GM23338 (cell line): ENCODE measurements at places on chromosomes 16 and 17.

- DNase-seq: peak; percentile 86
These were observed 6.6 kb downstream of the NEUROD2 start for GRCh38 chr17:39600997-39601597.

DNA sequence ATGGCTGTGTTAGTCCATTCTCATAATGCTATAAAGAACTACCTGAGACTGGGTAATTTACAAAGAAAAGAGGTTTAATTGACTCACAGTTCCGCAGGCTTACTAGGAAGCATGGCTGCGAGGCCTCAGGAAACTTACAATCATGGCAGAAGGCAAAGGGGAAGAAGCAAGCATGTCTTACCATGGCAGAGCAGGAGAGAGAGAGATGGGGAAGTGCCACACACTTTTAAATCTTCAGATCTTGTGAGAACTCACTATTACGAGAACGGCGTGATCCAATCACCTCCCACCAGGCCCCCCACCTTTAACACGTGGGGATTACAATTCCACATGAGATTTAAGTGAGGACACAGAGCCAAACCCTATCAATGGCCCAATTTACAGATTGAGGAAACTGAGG is 96.5 kb downstream of the SDK2 start:
- DNase-seq: no peak

- DNase-seq: no peak
These were observed 469.3 kb downstream of the CDH13 start for GRCh38 chr16:83095941-83096692.

DNA sequence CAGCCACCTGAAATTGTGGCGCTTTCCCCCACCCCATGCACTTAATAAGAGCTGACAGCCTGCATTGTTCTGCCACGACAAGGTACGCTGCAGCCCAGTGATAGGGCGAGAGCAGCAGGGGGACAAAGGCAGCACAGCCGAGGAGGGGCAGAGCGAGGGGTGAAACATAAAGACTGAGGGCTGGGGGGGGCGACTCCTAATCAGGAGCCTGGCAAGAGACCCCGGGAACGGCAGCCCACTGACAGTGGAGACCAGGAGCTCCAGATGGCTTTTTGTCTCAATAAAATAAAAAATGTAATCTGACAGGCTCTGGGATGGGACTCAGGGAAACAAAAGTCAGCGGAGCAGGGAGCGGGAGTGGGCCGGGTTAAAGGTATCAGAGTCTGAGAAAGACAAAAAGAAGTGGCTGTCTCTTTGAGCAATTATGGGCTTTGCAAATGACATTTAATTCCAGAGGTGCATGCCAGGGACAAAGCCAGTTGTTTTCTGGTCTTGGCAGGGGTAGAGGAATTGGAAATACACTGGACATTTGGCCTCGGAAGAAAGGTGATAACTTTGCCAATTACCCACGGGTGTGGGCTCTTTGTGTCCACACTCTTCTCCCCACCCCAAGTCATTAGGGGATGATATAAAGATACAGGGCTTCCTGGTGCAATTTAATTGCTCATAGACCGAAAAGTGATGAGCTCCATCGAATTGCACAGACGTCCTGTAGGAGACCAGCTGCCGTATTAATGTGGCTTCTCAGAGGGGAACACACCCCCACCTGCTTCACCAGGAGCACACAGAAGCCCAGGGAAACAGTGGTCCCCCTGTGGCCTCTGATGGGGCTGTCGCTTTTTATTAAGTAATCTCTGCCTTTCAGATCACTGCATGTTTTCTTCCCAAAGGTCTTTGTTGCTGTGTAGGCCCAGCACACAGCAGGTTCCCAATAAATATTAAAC is 17.6 kb upstream of the CCDC182 start:
- peak; percentile 43 for DNase-seq

DNA sequence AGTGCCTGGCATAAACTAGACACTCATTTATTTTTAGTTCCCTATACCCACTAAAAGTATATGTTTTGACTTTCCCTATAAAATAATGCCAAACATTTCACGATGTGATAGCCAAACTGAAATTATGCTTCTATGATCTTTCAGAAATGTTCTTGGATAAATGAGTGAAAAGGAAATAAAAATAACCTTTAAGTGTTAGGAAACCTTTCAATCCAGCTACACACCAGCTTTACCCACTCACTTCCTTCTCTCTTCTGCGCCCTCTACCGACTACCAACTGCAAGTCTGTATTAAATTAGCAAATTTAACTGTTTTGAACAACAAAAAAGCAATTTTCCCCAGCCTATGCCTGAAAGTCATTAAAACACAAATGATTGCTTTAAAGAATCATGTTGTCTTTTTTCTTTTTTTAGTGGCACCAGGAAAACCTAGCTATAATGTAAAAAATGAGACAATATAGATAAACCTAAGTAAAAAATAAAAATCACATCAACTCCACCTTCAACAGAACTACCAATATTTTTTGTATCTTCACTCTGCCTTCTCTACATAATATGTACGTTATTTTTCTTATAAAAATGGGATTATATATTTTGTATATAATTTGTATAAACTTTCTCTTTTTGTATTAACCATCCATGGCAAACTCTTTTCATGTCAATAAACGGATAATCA is 13.2 kb upstream of the TMEM100 start:
- DNase-seq: peak; percentile 78

DNA sequence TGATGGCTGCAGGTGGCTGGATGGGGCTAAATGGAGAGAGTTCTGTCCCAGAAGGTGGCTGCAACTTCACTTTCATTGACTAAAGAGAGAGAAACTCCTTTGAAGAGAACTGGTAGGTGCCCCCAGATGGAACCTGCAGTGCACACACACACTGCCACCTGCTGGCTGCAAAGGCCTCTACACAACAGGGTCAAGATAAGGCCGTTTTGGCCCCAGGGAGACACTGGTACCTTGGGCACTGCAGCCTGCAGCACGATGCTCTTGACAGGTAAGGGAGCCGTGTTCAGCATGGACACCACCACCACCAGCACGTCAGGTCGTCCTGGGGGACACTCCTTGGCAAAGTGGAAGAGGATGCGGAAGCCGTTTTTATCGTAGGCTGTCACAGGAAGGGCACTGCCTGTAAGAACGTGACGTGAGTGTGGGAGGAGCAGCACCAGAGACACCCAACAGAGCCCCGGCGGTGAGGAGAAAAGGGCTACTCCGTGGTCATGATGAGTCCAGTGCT is 22.7 kb downstream of the GGA3 start:
- DNase-seq: peak; percentile 88

DNA sequence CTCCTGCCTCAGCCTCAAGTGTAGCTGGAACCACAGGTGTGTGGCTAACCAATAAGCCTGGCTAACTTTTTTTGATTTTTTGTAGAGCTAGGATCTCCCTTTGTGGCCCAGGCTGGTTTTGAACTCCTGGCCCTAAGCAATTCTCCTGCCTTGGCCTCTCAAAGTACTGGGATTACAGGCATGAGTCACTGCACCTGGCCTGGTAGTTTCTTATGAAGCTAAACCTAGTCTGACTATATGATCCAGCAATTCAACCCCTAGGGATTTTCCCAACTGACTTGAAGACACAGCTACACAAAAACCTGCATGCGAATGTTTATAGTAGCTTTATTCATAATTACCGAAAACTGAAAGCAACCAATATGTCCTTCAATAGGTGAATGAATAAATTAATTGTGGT is 176.2 kb upstream of the IRX3 start:
- no peak for DNase-seq

DNA sequence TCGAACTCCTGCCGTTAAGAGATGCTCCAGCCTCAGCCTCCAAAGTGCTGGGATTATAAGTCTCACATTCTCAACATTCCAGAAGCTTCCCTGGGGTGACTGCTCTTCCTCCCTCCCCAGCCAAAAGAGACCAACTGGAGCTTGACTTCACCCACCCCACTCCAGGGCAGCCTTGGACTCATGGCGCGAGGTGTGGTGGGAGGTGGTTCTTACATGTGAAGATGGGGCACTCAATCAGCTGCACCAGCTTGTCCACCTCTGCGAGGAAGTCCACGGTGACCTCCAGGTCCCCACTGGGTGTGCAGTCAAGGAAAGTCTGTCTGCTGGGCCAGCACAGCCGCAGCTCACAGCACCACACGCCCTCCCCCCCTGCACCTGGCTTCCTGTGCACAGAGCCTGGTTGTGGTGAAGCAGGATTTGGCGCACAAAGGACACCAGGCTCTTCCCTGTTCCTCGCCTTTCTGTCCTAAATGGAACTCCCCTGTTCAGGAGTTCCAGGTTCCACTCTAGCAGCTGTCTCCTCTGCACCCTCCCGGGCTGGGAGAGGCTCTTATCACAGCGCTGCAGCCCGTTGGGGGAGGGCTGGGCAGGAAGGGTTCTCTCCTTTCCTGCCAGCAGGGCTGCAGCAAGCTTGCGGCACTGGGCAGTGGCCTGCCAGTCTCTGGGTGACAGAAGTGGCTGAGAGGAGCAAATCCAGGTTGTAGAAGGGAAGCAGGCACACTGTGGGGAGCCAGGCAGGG is 9.6 kb upstream of the MTSS2 start:
- DNase-seq: peak; percentile 60

GRCh38 chr16:28524681-28525171 is 14.0 kb downstream of the NUPR1 start:
- no peak for DNase-seq

DNA sequence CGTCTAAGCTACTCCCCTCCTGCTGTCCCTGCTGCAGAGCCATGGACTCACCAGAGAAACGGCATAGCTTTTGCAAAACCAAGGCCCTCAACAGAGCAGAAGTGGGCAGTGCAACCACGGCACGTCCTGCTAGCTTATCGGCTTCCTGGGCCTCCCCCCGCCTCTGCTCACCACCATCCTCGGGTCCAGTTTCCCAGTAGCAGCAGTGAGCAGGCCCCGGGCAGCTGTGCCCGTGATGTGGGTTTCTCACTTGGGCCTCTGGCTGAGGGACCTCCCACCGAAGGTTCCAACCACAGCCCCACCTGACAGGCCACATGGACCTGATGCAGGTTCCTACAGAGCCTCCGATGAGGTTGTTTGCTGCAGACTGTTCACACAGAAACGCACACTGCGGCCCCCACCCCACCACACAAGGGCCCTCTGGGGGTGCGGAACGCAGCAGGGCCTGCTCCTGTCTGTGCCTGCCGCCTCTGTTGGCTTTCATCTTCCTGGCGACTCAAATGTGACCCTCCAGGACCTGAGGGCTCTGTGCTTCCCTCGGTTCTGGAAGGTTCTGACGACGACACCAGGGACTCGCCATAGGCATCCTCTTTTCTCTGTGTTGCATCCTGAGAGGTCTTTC is 24.8 kb downstream of the PDIA2 start:
- no peak for DNase-seq

- DNase-seq: no peak
These were observed 723 bp downstream of the NTHL1 start for GRCh38 chr16:2046893-2047329.

DNA sequence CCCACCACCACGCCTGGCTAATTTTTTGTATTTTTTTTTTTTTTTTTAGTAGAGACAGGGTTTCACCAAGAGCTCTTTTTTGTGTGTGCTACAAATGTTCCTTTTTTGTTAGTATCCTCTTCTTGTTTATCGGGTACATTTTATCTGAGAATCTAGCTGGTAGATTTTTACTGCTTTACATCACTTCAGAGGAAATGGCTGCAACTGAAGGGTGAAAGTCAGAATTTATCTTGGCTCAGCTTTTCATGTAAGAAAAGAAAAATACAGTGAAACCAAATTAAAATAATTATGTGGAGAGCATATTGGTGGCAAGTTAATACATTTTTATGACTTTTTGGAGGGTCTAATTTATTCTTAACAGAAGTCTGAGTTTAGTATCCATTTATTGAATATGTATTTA is 26.0 kb downstream of the CBFB start:
- DNase-seq: no peak

DNA sequence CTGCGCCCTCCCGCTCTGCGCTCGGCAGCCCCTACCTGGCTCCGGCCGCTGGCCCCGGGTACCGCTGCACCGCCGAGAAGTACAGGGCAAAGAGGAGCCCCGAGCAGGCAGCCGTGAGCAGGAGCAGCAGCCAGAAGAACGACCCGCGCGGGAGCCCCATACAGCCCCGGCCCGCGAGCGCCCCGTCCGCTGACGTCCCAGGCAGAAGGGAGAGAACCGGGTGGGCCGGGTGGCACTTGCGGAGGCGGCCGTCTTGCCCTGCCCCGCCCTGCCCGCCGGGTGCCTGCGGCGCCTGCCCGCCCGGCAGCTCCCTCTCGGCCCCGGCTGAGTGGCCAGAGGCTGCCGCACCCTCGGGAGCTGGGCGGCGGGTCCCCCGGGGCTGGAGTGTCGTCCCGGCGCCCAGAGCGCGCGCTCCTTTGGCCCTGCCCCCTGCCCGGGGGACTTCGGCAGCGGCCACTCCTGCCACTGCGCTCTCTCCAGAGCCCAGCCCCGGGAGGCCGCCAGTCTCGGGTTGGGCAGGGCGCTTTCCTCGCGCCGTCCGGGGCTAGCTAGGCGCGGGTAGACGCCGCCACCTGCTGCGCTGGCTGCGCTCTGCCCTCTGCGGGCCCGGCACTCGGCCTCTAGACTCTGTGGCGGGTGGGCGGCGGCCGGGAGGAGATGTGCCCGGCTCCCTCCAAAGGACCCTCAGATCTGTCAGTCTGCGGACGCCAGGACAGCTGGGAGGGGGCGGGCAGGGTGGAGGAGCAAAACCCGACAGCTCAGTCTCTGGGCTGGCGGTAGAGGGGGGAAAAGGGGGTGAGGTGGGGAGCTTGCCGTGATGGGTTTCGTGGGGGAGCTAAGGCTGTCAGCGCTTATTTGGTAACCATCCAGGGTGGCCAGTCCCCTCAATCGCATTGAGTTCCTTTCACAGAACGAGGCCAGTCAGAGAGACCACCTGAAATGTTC is at the start of gene ST6GALNAC2:
Gene ST6GALNAC2, minus strand, starts transcription at position 212 of the 945 bp plus-strand sequence. Its CDS starts 52 bp downstream, at position 160.
- DNase-seq: peak; percentile 56

- no peak for DNase-seq
These were observed 37.9 kb downstream of the COTL1 start for GRCh38 chr16:84579936-84580335.

DNA sequence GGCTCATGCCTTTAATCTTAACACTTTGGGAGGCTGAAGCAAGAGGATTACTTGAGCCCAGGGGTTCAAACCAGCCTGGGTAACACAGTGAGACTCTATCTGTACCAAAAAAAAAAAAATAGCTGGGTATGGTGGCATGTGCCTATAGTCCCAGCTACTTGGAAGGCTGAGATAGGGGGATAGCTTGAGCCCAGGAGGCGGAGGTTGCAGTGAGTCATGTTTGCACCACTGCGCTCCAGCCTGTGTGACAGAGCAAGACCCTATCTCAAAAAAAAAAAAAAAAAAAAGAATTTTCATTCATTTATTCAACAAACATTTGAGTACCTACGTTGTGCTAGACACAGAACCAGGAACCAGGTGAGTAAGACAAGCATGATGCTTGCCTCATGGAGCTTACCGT is 73.6 kb upstream of the MRTFB start:
- no peak for DNase-seq
